NT2/D1 (cell line): ENCODE measurements at places on chromosomes 1 and 21.

GRCh38 chr1:168637350-168637991 is 61.1 kb downstream of the XCL1 start:
- DNase-seq, result peak; percentile 60

DNA sequence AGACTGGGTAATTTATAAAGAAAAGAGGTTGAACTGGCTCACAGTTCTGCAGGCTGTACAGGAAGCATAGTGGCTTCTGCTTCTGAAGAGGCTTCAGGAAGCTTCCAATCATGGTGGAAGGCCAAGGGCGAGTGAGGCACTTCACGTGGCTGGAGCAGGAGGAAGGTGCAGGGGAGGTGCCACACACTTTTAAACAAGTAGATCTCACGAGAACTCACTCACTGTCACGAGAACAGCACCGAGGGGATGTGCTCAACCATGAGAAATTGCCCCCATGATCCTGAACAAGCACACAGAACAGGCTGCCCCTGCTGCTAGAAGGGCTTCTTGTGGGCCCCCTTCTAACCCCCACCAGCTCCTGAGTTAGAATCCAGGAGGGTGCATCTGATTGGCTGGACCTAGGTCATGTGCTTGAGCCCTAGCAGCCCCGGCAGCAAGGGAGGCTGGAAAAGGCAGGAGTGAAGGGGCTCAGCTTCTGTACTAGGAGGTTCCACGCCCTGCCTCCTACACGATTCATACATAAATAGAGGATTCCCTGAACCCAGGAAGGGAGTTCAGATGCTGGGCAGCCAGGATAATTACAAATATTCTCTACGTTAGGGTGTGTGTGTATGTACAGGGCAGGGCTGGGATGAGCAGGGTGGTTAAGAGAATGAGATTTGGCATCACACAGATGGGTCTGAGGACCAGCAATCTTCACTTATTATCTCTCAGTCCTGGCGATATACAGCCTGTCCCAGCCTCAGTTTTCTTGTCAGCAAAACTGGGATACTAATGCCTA is 72.8 kb upstream of the ATP5PO start:
- DNase-seq, result no peak

- no peak for DNase-seq
Measured at GRCh38 chr1:119008483-119009311, 20.6 kb upstream of the TBX15 start.

- no peak for DNase-seq
Measured at GRCh38 chr1:115262886-115263285, 75.2 kb downstream of the NGF start.

- peak; percentile 91 for DNase-seq
Measured at GRCh38 chr1:58432851-58433668, 113.5 kb downstream of the OMA1 start.

DNA sequence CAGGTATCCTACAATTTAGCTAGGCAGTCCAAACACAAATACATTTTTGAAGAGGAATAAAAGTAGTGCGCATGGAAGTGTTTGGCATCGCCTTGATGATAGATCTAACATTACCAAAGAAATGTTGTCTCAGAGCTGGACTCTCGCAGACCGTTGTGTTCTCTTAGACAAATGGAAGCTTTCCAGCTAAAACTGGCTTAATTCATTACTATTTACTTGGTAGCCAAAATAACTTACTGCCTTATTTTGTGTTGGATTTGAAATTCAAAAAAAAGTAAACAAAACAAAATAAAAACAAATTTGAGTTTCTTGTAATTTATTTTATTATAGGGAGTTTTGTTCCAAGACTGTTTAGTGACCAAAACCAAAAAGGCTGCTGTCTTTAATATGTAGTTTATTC is 51.6 kb downstream of the PDE4B start:
- no peak for DNase-seq

DNA sequence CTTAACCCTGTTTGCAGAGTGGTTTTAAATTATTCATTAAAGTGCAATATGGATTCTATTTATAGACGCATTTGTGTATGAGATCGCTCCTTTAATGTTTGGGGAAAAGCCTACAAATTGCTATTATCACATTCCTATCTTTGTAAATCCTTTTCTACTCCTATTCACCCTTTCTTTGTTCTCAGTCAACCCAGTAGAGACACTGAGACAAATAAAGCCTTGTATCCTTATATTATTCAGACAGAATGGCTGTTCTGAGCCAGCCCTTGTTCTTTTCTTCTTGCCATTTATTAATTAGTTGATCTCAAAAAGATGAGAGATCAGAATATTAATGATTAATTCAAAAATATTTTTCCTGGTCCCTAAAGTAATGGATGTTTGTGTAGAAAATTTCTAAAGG is 8.4 kb downstream of the PCBP3 start:
- DNase-seq, result no peak

- no peak for DNase-seq
Measured at GRCh38 chr1:212982430-212983152, 32.2 kb downstream of the VASH2 start.

GRCh38 chr1:208137193-208137592 is 107.0 kb downstream of the PLXNA2 start:
- no peak for DNase-seq

GRCh38 chr1:4880626-4881025 is 226.2 kb downstream of the AJAP1 start:
- peak; percentile 49 for DNase-seq

- no peak for DNase-seq
Measured at GRCh38 chr1:67441183-67441582, 11.0 kb upstream of the SERBP1 start.

GRCh38 chr1:44284184-44284583 is 70.9 kb downstream of the ERI3 start:
- no peak for DNase-seq

DNA sequence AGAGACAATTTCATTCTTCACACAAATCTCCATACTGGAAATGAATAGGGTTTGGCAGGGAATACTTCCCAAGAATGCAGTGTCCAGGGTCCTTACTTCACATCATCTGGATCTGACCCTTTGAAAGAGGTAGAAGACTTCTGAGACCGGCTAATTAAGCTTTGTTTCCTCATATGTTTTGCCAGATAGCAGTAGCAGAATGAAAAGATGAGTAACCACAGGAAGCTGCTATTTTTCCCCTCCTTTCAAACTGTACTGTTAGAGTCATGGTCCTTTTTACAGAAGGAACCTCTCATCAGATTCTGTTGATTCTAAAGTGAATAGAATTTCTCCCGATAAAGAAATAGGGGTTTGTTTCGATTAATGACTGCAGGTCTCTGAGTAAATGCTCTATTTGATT is 1.4 kb upstream of the OLFML3 start:
- no peak for DNase-seq
